Activated T-cell treated with anti-CD3 and anti-CD28 coated beads for 1 hour (primary cell): ENCODE measurements at places on chromosomes 12 and 14.

GRCh38 chr12:94603434-94604365 is 46.7 kb downstream of the TMCC3 start:
- DNase-seq: peak; percentile 38

- no peak for DNase-seq
Observed at GRCh38 chr12:18794000-18794399, 56.1 kb downstream of the CAPZA3 start.

GRCh38 chr12:20366776-20367409 is 1.4 kb upstream of the PDE3A start:
- no peak for DNase-seq

DNA sequence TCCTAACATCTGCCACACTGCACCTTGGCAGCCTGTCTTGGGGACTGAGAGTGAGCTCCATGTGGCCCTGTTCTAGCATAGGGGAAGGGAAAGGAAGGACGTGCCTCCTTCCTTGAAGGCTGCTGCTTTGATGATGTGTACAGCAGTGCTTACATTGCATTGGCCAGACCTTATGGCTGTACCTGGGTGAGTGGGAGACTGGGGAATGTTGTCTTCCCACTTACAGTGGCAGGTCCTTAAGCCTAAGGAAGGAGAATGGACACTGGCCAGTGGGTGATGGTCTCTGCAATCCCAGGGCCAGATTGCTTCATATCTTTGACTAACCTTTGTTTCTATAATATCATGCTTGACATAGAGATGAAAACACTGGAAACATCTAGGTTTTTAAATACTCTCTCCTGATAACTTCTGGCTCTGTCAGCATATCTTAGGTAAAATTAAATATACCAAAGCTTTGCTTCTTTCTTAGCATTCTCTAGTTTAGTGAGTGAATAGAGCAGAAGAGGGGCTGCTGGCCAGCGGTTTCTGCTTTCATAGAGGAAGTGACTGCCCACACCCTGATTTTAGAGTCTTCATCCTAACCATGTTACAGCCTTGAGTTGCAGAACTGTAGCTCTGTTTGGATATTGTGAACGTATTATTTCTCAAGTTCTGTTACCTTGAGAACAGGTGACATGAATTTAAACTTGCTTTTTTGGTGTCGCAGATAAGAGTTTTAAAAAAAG is 27.2 kb downstream of the KLC1 start:
- no peak for DNase-seq

DNA sequence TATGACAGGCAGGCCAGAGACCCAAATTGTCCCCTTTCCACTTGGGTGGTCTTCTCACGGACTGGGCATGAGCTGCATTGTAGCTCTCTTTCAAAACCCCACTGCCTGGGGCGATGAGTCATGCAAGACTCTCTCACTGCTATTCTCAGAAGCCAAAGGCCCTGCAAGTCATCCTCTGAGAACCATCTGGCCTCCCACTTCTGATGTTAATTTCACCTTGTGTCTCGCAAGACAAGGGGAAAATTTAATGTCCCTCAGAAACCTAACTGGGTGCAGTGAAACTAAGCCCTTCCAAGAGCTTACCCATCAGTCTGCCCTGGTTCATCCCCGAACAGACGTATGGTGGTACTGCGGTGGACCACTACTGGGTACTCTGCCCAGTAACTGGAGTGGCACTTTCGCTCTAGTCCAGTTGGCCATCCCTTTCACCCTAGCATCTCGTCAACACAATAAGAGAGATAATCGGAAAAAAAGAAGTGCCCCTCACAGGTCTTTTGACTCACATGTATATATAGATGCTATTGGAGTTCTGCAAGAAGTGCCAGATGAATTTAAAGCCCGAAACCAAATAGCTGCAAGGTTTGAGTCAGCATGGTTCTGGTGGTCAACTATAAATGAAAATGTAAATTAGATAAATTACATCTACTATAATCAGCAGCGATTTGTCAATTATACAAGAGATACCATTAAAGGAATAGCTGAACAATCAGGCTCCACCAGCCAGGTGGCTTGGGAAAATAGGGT is 31.3 kb upstream of the LALBA start:
- DNase-seq: no peak

DNA sequence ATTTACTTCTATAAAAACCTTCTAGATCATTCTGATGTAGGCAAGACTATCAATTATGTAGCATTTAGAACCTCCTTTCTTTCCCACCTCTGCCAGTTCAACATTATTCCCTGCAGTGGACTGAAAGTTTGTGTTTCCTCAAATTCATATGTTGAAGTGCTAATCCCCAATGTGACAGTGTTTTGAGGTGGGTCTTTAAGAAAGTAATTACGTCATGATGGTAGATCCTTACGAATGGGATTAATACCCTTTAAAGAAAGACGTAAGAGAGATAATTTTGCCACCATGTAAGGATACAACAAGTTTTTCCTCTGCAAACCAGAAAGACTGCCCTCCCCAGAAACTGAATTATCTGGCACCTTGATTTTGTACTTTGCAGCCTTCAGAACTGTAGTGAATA is 1489.7 kb upstream of the SEL1L start:
- DNase-seq: no peak

GRCh38 chr12:81718616-81719015 is 40.5 kb downstream of the PPFIA2 start:
- no peak for DNase-seq

GRCh38 chr14:29016050-29016900 is 249.7 kb downstream of the FOXG1 start:
- DNase-seq: no peak

GRCh38 chr12:31759632-31760459 is 31.0 kb upstream of the AMN1 start:
- no peak for DNase-seq

DNA sequence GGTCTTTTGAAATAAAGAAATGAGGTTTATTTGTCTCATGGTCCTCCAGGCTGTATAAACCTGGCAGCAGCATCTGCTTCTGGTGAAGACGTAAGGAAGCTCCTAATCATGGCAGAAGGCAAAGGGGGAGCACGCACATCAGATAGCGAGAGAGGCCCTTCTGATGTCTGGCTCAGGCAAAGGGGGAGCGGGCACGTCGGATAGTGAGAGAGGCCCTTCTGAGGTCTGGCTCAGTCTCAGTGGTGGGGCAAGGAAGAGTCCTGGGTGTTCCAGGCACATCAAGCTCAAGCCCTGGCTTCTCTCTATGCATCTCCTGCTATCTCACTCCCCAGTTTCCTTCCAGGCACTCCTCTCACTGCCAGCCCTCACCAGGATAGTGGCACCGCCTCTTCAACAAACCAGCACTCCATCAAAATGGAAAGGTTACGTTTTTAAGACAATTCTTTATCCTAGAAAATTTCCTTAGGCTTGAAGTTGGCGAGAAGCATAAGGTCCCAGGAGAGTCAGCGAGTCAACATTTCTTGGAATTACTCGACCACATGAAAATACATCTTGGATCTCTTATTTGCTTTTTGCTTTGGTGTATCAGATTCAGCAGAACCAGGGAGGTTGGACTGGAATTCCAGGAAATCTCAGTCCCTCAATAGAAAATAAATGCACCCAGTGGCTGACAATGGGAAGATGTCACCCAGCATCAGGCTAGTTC is 189.6 kb upstream of the TMEM132C start:
- no peak for DNase-seq

- DNase-seq: no peak
Observed at GRCh38 chr14:90624227-90624626, 192.0 kb downstream of the TTC7B start.

- no peak for DNase-seq
Observed at GRCh38 chr12:31321897-31322228, 4.1 kb downstream of the SINHCAF start.

DNA sequence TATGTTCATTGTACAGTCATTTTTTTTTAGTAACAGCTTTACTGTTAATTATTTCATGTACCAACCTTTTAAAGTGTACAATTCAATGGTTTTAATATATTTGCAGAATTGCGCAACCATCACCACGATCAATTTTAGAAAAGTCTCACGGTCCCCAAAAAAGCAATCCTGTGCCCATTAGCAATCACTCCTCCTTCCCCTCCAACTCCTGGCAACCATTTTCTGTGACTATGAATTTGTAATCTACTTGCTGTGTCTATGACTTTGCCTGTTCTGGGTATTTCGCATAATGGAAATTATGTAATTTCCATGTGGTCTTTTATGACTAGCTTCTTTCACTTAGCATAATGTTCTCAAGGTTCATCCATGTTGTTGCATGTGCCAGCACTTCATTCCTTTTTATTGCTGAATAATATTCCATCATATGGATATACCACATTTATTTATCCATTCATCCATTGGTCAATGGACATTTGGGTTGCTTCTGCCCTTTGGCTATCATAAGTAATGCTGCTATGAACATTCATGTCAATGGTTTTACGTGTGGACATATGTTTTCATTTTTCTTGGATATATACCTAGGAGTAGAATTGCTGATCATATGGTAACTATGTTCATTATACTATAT is 9.9 kb downstream of the KICS2 start:
- DNase-seq: no peak

- DNase-seq: no peak
Observed at GRCh38 chr14:59086241-59086882, 102.1 kb upstream of the DAAM1 start.

DNA sequence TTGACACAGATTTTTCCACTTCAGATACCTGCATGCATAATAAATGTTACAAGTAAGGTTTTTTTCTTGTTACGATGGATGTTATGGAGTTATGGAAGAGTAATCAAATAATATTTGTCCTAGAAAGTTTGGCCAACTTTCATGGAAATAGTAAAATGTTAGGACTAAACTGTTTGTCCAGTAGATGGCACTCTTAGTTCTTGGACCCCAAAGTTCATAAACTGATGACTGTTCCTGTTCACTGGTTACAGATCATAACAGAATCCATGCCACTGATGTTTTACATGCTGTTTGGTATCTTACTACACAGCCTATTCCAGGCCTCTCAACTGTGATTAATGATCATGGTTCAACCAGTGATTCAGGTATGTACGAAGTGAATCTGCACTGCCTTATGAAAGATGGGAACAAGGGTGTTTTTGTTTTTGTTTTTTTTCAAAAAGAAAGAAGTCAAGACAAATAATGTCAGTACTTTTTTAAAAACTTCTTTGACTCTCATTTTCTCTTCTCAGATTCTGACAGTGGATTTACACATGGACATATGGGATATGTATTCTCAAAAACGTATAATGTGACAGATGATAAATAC is 48.8 kb upstream of the SLCO1C1 start:
- DNase-seq: no peak

GRCh38 chr14:34340025-34340625 is 121.9 kb downstream of the SPTSSA start:
- no peak for DNase-seq

DNA sequence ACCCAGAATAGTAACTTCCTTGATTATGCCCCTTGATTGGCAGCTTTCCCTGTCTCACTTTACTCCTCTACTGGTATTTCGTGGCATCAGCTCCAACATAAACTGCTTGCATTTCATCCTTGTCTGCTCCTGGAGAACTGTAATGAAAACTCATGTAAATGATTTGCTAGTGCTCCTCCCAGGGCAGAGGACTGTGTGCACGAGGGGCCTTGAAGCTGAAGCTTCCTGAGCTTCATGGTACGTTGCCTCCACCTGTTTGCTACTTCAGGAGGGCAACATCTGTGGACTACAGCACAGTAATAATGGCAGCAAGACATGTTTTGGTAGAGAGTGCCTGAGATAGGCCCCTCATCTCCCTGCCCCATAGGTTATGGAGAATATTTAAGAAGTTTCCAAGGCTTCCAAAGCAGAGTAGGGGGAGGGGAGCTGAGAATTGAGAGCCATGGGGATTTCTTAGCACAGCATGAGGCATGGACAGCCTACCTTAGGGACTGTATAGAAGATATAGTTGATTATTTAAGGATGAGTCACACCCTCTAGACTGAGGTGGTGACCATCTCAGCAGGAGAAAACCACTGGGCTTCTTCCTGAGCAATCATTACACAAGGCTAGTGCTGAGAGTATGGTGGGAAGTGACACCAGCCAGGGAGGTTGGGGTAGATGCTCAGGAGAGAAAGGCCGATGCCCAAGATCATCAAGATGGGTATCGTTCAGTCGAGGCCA is 29.5 kb downstream of the CCDC198 start:
- DNase-seq: no peak

- no peak for DNase-seq
Observed at GRCh38 chr12:131693149-131693548, 17.7 kb upstream of the SFSWAP start.

- DNase-seq: peak; percentile 30
Observed at GRCh38 chr14:89973234-89973823, 17.6 kb downstream of the TDP1 start.

GRCh38 chr12:28059220-28059619 is 86.7 kb upstream of the PTHLH start:
- DNase-seq: no peak

- peak; percentile 48 for DNase-seq
Observed at GRCh38 chr12:46209914-46210872, 58.6 kb downstream of the SLC38A1 start.

- DNase-seq: no peak
Observed at GRCh38 chr12:24297516-24297915, 348.0 kb upstream of the SOX5 start.

- no peak for DNase-seq
Observed at GRCh38 chr14:102620413-102620812, 28.0 kb downstream of the RCOR1 start.

GRCh38 chr14:24428628-24429394 is 657 bp downstream of the CBLN3 start:
- no peak for DNase-seq
